ENCODE measurements at places on chromosomes 3 and 15.
A peak's percentile ranks its signal among the peaks of the same experiment; 100 is the strongest.

DNA sequence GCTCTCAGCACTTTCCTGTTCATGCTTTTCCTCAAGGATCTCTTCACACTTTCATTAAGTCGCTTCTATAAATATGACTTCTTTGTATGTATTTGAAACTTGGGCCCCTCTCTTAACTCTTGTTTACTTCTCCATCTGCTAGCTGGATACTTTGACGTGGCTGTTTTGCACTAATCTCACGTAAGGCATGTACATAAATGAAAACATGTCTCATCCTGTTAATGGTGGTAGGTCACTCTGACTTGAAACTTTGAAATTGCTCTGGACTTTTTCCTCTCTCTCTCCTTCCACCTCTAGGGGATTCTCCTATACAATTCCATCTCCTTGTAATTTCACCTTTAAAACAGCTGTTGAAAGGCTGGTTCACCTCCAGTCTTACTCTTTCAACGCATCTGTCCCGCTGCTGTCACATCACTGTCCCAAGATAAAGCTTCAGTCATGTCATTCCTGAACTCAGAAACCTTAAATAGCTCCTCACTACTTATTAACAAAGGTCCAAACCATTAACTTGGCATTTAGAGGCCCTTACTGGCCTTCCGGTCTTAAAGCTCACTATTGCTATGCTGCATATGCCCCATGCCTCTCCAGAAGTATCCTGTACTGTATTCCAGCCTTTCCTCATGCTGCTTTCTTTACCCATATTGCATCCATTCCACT lies 1.2 kb downstream of the BLOC1S6 start:
- no peak for DNase-seq

- peak; percentile 87 for DNase-seq
Observed at GRCh38 chr3:59450946-59451763, 401.3 kb upstream of the CFAP20DC start.

GRCh38 chr15:90774731-90775514 lies 57.8 kb downstream of the BLM start:
- no peak for DNase-seq

DNA sequence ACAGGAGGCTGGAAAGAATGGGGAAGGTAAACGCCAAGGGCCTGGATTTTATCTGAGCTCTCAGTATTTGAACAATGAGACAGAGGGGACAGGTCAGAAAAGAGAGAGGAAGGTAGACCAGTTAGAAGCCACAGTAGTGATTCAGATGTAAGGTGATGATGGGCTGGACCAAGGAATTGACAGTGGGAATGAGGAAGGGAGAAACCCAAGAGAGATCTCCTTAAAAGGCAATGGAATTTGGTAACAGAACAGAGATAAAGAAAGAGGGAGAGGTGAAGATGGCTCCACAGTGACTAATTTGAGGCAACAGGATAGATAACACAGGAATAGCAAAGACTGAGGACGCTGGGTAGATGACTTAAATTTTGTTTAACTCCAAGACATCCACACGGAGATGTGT lies 11.4 kb upstream of the HEG1 start:
- DNase-seq = no peak

DNA sequence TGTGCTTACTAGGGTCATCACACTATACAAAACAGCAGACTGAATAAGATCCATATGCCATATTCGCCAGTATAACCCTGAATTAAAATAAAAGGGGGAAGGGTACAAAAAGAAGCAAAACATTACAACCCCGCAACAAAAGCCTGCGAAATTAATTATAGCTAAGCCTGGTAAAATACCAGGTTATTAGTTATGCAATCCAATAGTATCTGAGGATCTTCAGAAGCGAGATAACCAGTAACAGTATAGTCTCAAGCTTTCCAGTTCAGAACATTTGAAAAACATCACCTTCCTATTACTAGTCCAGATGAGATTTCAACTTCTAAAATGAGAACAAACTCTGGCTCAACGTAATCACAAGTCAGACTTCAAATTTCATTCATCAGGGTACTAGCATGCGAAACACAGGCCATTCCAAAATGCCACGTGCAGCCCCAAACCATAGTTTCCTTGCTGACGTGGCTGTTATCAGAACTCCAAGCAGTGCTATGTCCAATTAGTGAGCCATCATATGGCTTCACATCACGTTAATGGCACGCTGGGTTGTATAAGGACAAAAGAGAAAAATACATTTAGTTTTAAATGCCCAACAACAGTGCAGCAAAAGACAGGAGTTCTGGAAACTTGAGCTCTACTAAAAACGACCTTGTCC lies 1.1 kb downstream of the SSR3 start:
- DNase-seq = peak; percentile 3

DNA sequence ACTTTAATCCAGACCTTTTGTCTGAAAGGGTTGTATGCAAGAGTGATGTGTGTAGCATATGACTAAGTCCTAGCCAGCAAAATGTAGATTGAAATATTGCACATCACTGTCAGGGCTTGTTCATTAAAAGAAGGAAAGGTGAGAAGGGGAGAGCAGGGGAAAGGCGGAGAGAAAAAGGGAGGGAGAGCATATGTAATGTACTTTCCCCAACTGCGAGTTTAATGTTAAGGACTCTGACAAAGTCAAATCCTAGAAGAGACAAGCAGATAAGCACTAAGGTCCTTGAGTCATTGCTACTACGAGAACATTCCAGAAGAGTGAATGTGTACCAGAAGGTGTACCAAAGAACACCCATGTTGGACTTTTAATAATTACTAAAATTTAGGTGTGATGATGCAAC lies 1336.7 kb downstream of the NSUN3 start:
- DNase-seq = no peak

DNA sequence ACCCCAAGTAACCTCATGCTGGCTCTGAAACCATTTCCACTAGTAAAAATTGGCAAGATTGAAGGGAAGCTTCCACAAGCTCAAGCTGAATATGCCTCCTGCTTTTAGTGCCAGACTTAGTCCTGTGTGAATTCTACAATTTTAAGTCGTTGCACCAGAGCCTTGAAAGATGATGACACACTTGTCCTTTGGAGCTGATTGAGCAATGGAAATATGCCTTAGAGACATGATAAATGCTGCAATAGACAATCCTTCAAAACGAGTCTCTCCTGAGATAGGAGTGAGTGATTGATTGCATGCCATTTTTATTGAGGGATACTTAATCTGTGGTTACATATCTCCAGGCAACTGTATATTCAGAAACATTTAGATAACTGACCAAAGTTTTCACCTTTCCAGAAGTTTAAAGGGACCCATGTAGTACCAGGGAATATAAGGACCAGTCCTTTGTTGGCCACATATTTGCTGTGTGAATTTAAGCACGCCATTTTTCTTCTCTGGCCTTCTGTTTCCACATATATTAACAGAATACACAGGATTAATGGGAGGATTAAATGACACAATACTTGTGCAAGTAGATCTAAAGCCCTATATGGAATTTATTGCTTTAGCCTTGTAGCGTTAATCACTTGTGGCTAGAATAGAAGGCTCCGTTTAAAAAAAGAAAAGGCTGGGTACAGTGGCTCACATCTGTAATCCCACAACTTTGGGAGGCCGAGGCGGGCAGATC lies 65.1 kb downstream of the PPARG start:
- DNase-seq = no peak

GRCh38 chr3:51375571-51375970 lies 9.5 kb upstream of the MANF start:
- no peak for DNase-seq

DNA sequence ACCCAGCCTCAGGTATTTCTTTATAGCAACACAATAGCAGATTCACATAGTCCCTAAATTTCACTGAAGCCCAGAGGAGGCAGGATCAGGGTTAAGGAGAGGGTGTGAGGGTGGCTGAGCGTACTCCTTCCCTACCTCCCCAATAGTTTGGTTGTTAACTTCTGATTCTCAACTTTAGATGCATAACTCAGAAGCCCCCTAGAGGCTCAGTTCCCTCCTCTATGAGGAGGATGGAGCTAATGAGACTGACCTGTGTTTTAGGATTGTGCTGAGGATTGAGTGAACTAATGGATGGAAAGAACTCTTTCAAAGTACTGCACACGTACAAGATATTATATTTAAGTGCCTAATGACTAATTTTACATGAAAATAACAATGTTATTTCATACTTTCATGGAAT lies 249.3 kb upstream of the SOX14 start:
- no peak for DNase-seq

GRCh38 chr3:151724576-151725562 lies 8.9 kb upstream of the AADACL2 start:
- no peak for DNase-seq

- no peak for DNase-seq
Observed at GRCh38 chr3:179450261-179450701, 989 bp downstream of the GNB4 start.

GRCh38 chr3:68072062-68072461 lies 417.6 kb upstream of the SUCLG2 start:
- no peak for DNase-seq

GRCh38 chr3:130901463-130902204 lies 7.8 kb downstream of the ATP2C1 start:
- DNase-seq = no peak

DNA sequence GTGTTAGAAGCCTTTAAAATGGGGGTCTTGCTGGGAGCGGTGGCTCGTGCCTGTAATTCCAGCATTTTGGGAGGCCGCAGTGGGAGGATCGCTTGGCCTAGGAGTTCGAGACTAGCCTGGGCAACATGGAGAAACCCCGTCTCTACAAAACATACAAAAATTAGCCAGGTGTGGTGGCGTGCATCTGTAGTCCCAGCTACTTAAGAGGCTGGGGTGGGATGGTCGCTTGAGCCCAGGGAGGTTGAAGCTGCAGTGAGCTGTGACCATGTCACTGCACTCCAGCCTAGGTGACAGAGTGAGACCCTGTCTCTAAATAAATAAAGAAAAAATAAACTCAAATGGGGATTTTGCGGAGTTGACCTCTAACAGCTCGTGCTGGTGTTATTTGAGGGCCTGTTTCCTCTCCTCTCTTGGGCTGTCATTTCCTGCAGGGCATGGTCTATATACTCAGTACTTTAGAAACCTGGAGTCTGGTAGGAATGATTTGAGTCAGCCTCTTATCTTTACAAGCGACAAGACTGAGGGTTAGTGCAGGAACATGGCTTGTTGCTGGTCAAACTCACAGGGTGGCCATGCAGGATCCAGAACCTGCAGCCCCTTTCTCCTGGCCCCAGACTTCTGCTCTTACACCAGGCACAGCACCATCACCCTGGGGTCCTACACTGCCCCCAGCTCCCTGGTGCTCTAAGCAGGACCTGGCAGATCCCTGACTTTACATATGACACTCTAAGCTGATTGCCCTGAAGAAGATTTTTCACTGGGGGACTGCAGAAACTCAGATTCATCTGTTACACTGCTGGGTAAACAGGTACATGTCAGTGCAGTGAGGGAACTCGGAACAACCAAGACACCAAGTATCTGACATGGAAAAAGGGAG lies 15.1 kb downstream of the EHD4 start:
- no peak for DNase-seq

- DNase-seq = no peak
Observed at GRCh38 chr3:135771760-135772159, 193.8 kb upstream of the PPP2R3A start.

DNA sequence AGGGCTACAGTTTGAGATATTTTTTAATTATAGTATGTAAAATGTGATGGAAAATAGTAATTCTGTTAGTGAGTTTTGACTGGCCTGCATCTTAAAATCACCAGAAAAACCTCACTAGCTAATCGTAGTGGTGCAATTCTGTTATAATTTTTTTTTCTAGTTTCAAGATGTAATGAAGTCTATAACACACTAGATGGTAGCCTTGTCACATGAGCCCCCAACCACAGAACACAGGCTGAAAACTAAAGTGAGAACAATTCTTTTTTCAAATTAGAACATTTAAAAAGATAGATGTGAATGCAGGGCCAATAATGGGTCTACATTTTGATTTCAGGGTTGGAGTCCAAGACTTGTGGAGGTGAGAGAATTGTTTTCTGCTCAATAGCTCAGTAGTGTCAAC lies 83.3 kb upstream of the KCNH8 start:
- DNase-seq = no peak

- DNase-seq = no peak
Observed at GRCh38 chr3:132721479-132722164, 587 bp downstream of the NPHP3 start.

GRCh38 chr15:100544338-100544841 lies 15.6 kb upstream of the CERS3 start:
- no peak for DNase-seq

DNA sequence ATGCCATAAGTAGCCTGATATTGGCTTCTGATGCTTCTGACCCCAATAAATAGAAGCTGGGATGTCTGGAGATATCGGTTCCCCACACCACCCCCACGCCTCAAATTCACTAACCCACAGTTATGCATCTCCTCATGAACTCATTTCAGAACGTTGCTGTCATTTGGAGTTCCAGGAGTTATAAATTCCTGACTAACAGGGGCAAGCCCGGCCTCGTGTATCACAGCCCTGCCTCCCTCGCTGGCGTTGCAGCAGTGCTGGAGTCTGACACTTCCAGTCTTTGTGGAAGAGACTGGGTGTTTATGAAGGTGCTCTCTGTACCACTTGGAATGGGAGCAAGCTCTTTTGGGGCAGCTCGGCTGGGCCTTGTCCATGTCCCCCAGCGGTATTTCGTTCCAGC lies 101.0 kb downstream of the ANP32A start:
- DNase-seq = no peak

DNA sequence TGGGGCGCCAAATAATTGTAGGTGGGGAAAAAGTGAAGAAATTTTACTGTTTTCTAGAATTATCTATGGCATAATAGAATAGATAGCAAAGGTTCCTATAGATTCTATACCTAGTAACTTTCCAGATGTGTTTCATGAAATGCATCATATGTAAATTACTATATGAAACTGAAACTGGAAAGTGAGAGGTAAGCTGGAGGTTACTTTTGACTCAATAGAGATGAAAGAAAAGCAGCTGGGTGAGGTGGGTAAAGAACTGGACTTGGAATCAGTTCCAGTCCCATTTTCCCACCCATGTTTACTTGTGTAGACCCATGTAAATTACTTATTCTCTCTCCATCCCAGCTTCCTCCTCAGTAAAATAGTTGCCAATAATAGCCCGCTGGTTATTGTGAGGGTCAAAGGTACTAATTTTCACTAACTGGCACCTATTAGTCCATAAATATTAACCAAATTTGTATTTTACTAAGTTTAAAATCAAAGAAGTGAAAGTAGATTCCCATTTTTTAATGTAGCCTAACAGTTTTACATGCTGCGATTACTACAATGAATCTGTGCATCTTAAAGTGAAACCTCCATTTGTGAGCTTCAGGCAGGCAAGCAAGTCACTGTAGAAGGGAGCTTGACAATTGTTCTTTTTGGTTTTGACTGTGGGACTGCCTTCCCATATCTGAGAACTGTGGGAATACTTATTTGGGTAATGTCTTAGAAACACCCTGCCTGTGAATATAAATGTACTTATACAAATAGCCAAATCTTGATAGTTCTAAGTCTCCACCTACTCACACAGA lies 312.1 kb downstream of the SLC9A9 start:
- no peak for DNase-seq

Data from CD4-positive, alpha-beta T cell treated with Interleukin-4 for 1 hour (primary cell).